Activated CD8-positive, alpha-beta memory T cell treated with anti-CD3 and anti-CD28 coated beads for 1 hour (primary cell): ENCODE measurements at places on chromosomes 4 and X.

DNA sequence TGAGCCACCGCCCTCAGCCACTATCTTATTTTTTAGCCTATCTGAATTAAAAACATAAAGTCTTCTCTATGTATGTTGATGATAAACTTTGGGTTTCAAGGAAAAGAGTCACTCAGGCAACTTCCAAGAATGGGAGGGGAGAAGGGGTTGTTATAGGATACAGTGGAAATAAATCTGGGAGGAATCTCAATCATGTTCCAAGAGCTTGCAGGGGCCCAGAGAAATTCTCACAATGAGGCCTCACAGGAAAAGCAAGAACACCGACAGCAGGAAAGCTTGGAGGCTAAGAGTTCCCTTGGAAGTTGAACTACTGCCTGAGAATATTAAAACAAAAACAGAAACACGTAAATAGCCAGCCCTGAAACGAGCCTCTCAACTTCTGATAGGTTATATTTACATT, 384.6 kb upstream of the IGFBP7 start:
- no peak for DNase-seq

DNA sequence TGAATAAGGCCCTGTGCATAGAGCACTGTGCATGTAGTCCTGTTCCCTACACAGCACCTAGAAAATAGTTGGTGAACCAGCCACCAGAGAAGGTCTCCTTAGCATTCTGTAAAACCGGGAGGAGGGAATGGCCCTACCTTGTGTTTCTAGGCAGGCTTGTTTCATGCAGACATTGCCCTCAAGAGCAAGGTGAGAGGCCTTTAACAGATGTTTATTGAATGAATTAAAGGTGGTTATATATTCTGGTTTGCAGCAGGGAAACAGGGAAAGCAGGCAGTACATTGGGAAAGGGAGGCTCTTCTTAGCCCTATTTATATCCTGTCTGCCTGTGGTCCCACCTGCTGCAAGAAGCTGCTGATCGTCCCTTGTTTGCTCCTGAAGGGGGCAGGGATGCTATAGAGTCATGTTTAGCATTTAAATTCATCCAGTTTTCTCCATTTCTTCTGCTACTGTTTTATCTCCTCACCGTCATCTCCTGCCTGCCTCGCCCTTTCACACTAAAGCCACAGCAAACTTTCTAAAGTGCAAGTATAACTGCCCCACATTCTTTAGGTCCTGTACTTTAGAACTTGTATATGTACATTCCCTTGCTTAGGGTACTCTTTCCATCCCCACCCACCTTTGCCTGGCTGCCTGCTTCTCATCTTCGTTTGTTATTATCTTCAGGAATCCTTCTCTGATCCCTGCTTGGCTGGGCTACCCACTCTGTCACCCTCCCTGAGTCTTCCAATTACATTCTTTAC, 60.3 kb downstream of the EGF start:
- DNase-seq, result no peak

GRCh38 chrX:140918398-140919038, 83.9 kb upstream of the SPANXB1 start:
- no peak for DNase-seq

DNA sequence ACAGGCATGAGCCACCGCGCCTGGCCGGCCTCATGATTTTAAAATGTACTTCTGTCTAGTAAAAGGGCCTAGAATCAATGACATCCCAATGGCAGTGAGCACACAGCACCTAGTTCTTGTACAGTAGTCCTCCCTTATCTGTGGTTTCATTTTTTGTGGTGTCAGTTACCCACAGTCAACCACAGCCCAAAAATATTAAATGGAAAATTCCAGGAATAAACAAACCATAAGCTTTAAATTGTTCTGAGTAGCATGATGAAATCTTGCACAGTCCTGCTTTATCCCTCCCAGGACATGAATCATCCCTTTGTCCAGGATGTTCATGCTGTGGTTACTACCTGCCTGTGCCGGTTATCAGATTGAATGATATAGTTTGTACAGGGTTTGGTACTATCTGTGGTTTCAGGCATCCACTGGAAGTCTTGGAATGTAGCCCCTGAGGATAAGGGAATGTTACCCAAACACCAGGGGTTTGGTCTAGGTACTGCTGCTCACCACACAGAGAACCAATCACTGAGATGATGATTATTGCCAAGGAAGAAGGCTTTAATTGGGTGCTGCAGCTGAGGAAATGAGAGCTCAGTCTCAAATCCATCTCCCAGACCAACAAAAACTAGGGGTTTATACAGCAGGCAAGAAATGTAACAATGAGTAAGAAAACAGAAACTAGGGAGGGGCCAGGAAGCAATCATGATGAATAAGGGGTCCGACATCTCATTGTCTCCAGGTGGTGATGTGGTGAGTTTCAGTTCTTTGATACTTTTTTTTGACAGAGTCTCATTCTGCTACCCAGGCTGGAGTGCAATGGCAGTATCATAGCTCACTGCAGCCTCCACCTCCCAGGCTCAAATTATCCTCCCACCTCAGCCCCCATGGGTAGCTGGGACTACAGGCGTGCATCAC, 16.2 kb upstream of the FHL1 start:
- DNase-seq, result no peak

GRCh38 chr4:121189326-121190215, 25.4 kb upstream of the TNIP3 start:
- DNase-seq, result no peak

DNA sequence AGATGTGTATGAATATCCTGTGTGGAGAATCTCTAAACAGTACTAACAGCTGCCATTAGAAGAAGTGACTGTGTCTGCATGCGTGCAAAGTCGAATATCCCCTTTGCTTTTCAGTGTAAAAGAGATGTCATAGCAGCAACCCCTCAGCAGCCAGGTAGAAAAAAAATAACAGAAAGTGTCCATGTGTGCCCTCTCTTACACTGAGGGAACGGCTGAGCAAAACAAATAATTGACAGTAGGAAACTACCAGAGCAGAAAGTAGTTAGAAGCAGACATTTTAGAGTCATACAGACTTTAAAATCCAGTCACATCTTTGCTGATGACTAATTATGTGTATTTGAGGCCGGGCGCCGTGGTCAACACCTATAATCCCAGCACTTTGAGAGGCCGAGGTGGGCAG, 370.8 kb downstream of the GPM6A start:
- no peak for DNase-seq

- DNase-seq, result no peak
These were observed 826.2 kb upstream of the TENM3 start for GRCh38 chr4:181416966-181417365.

- no peak for DNase-seq
These were observed 996.1 kb upstream of the PABPC4L start for GRCh38 chr4:135197641-135198040.

GRCh38 chrX:109775386-109775785, 42.3 kb upstream of the ACSL4 start:
- DNase-seq, result no peak

GRCh38 chr4:7092026-7092425, 24.2 kb upstream of the GRPEL1 start:
- DNase-seq, result no peak

GRCh38 chrX:149508467-149508866, 3.4 kb upstream of the IDS start:
- no peak for DNase-seq

DNA sequence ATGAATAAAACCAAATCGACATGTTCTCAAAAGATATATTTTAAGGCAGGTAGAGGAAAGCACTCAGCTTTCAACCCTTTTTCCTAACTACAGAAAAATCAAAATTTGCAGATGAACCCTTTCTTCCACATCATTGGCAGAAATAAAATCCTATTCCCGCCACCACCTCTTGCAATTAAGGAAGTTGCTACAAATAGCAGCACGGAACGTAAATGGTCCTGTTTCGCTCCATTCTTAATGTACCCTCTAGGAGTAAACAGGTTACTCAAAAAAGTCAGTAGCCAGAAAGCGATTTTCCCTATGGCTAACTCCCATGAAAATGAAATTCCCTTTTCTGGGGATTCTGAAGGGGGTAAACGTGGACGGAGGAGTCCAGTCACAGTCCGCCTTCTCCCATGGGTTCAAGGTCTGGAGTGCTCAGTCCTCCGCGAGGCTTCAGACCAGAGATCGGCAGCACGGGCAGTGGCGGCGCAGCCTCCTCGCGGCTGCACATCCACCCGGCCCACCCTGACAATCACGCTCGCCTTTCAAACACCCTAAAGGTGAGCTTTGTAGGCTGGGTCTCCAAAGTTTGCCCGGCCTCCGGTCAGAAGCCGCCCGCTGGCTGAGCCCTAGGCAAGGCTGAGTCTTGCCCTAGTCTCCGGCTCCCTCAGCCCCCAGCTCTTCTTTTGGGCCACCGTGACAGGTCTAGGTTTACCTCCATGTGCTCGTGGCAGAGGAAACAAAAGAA, 1.8 kb downstream of the ATP11C start:
- DNase-seq, result no peak

- DNase-seq, result no peak
These were observed 298.0 kb downstream of the DKK2 start for GRCh38 chr4:106738121-106738520.

- no peak for DNase-seq
These were observed 52.8 kb upstream of the ANKRD17 start for GRCh38 chr4:73311428-73311827.

GRCh38 chrX:133321451-133321850, 93.8 kb downstream of the GPC4 start:
- no peak for DNase-seq

- no peak for DNase-seq
These were observed 1.6 kb downstream of the C4orf51 start for GRCh38 chr4:145681518-145681917.

DNA sequence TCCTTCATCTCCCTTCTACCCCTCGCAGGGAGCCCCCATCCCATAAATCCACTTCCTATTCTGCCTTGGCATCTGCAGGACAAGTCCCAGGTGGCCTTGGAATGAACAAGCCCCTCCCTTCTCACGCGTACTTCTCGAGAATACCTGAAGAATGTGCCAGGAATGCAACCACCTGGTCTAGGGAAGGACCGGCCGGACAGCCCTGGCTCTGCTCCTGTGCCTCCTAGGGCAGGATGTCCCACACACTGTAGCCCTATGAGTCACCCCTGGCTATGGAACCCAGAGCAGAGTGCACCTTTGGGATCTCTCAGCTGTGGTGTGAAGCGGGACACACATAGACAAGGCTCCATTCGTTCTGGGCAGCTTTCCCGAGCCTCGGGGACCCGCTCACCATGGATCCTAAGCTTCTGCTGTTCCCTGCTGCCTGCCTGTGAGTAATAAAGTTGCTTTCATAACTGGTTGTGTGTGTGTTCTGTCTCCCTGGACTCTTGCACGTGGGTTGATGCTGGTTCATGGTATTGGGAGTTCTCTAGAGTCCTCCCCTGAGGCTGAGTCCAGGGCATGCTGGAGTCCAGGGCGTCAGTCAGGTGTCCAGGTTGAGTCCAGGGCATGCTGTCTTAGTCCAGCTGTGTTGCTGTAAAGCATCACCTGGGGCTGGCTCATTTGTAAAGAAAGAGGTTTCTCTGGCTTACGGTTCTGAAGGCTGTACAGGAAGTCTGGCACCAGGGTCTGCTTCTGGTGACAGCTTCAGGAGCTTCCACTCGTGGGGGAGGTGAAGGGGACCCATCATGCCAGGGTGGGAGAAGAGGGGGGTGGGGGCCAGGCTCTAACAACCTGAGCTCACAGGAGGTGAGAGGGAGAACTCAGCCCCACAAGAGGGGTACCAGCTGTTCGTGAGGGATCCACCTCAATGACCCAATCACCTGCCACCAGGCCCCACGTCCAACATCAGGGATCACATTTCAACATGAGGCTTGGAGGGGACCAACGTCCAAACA, 7.4 kb upstream of the PDE6B start:
- DNase-seq, result no peak

GRCh38 chr4:176291748-176292147, 22.7 kb upstream of the ASB5 start:
- DNase-seq, result no peak

- DNase-seq, result no peak
These were observed 7.7 kb downstream of the HAND2 start for GRCh38 chr4:173522160-173522950.

GRCh38 chr4:86955888-86956451, 21.2 kb downstream of the AFF1 start:
- DNase-seq, result no peak

GRCh38 chr4:70158576-70158975, 4.5 kb downstream of the PRR27 start:
- no peak for DNase-seq

- DNase-seq, result no peak
These were observed 331.1 kb downstream of the GPAT3 start for GRCh38 chr4:83866834-83867621.

- DNase-seq, result no peak
These were observed 103.0 kb upstream of the ENPP6 start for GRCh38 chr4:184320631-184321030.

- no peak for DNase-seq
These were observed 202.0 kb downstream of the DCLK2 start for GRCh38 chr4:150280081-150280895.

DNA sequence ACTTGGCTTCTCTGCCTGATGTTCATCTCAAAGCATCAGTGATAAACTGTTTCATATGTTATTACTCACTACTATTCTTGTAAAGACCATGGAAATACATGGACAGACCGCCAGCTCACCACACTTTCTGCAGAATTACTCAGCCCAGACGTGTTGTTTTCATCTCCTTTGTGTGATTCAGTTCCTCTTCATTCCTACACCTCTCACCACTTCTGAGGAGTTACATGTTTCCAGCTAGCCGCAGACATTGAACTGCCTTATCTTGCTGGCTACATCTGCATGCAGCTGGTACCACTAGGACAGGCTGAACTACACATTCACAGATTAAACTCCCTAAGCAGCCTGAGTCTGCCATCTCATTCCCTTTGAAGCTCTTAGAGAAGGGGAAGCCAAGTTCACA, 443.2 kb upstream of the FGF16 start:
- no peak for DNase-seq
